ENCODE measurements at places on chromosomes 6 and 20.

GRCh38 chr20:47906348-47906660 lies 121.0 kb upstream of the SULF2 start:
- no peak for DNase-seq

DNA sequence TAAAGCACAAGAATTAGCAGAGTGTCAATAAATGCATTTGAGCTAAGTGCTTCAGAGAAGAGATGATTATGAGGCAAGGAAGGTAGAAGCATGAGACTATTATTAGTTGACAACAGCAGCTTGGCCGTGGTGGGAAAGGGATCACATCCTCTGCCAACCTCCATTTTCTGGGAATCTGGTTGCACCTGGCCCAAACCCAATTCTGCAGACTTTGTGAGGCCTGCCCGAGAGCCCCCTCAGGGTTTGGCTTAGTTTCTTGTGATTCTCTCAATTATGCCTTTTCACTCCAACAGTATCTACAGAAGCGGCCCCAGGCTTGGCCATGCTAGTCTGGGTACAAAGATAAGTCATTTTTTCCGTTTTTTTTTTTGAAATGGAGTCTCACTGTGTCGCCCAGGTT lies 111.0 kb upstream of the B3GAT2 start:
- no peak for DNase-seq

DNA sequence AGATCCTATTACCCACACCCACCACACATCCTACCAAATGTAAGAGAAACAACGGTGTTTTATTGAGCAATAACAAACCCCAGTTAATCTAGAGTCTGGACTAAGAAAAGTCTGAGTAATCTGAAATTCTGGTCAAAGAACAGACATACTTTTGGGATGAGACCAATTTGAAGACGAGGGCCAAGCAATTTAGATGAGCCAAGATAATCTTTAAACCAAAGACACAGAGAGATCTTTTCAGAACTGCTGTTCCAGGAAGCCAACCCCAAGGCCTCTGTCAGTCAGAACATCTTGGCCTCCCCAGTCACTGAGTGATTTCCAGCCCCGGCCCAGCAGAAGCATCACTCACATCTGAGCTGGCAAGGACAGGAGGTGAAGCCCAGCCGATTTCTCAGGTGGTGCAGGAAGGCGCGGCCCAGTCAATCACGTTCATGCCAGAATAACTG lies 118.5 kb upstream of the SYNDIG1 start:
- DNase-seq, result peak; percentile 45

- peak; percentile 85 for DNase-seq
These were observed 60.4 kb upstream of the QKI start for GRCh38 chr6:163354085-163354484.

- DNase-seq, result no peak
These were observed 278.3 kb upstream of the SGK1 start for GRCh38 chr6:134596191-134596590.

DNA sequence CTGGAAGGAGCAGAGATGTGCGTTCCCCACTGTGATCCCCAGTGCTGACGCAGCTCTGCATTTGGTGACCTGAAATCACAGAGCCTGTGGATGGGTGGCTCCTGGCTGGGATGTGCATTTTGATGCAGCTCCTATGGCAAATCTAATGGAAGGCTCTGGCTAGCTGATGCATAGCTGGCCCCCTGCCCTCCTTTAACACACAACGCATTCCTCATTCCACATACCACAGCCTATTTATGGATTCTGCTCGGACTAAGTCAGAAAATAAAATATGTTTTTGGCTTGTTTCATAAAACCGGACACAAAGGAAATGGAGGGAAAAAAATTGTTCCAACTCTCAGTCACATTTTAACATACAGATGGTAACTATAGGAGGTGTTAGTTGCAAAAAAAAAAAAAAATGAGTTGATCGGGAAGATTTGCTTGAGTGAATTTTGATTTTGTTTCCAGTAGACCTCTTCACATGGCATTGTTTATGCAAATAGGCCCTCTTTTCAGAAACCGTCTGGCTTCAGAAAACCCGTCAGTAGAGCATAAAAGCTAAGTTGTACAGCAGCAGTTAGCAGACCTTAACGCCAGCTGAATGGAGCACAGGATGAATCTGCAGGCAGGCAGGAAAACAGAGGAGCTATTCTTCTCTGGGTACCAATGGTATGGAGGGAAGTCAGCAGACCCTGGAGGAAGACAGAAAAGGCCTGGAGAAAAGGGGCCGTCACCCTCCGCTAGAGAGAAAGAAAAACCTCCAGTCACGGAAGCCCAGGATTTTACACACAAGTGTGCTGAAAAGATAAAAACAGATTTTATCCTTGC lies 215.4 kb downstream of the HDGFL1 start:
- peak; percentile 54 for DNase-seq

- DNase-seq, result no peak
These were observed 74.8 kb upstream of the BMP2 start for GRCh38 chr20:6692566-6693173.

DNA sequence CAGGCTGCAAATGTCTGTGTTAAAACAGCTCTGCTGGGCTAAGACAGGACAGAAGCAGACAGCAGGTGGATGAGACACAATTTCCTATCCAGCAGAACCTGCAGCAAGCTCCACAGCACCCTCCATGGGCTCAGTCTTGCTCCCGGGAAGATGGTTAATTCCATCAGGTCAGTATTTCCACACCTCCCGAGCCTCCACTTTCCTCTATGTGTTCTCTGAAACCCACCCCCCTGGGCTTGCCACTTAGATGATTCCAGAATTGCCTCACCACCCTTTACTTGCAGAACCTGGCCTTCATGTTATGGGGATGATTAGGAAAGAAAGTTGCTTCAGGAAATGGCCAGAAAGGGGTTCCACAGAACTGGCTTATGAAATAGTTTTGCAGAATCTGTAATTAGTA lies 43.8 kb downstream of the ERMARD start:
- DNase-seq, result no peak

DNA sequence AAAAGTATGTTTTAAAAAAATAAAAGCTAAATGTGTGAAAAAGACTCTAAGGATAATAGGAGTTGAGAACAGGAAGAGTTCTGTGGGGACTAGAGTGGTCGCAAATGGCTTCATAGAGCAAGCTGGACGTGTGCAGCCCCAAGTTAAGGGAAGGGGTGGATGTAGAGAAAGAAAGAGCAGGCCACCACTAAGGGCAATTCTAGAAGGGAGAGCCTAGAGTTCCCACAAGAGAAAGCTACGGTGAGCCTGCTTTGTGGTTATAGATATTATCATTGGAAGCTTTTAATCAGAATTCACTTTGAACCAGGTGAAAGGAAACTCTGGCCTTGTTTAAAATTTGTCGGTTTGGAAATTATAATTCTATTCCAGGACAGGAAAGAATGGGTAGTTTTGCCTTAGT lies 101.6 kb downstream of the HIVEP2 start:
- no peak for DNase-seq

All from cardiac fibroblast (primary cell).